ENCODE measurements at places on chromosomes 1 and 21. TPM values are rescaled to one million over a fixed set of nuclear protein-coding genes. Genes with fewer than 3 reads are reported as not detected.

ESRRG gene
- total RNA-seq: not detected

SRGAP2 gene
- 130 TPM for total RNA-seq

TMCO4 gene
- total RNA-seq: 22.7 TPM

ACTL8 gene
- 0.55 TPM for total RNA-seq

CHI3L1 gene
- not detected for total RNA-seq

FAM72C gene
- total RNA-seq: 1.7 TPM

GUCA2A gene
- total RNA-seq: not detected

HSPB7 gene
- total RNA-seq: not detected

SETDB1 gene
- 45.6 TPM for total RNA-seq

NTNG1 gene
- not detected for total RNA-seq

RASSF5 gene
- total RNA-seq: 17.6 TPM

DNA sequence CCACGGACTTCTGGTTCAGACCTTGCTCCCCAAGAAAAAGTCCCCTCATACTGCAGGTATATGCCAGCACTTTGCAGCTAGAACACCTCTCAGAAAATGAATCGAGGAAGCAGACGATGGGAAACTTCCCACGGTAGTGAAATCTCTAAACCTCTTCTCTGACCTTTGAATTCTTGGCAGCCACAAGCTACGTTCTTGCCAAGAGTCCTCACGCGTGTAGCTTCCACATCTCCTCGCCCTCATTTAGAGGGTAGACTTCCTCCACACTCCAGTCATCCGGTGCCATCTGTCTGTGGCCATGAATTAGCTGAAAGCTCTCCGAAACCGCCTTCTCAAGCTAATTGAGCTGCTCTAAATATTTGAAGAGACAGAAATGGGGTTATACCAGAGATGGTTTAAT, 127.8 kb downstream of the RGS7 start:
- DNase-seq: no peak

GRCh38 chr1:19643121-19643520, 990 bp upstream of the NBL1 start:
- peak; percentile 44 for DNase-seq

GRCh38 chr1:33864460-33865389, 846 bp downstream of the HMGB4 start:
- DNase-seq: no peak

DNA sequence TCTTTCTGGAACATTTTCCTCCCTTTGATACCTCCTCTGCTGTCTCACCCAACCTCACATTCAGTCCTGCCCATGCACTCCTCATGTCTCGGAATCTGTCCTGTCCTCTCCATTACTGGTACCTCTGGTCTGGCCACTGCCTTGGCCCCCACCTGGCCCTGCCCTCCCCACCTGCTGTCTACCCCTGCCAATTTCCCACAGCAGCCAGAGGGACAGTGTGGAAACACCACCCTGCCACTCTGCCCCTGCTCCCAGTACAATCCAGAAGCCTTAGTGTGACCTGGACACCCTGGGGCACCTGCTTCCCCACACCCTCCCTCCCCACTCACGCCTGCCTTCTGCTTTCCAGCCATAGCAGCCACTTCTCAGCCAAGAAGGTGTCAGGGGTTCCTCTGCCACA, 534.4 kb downstream of the MATN1 start:
- no peak for DNase-seq

DNA sequence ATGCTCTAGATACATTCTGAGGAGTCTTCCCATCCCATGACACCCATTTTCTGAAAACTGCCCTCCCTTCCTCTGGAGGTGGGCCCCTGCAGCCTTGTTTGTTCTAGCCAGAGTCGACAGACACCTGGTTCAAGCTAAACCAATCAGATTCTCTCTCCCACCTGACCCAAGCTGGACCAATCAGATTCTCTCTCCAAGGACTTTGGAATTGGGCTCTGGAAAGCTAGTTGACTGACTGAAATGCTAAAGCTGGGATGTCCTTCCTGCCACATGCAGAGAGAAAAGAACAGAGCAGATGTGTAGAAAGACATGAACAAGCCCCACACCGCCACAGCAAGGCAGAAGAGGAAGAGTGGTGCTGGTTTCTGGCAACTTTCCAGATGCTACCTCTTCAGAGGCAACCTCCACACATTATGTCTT, 24.6 kb downstream of the ASAP3 start:
- no peak for DNase-seq

GRCh38 chr21:44681861-44682579, at the start of gene KRTAP12-1:
TSS of gene KRTAP12-1 (minus strand) at chr21:44682163. CDS start at chr21:44682123, 40 bp downstream.
- no peak for DNase-seq

DNA sequence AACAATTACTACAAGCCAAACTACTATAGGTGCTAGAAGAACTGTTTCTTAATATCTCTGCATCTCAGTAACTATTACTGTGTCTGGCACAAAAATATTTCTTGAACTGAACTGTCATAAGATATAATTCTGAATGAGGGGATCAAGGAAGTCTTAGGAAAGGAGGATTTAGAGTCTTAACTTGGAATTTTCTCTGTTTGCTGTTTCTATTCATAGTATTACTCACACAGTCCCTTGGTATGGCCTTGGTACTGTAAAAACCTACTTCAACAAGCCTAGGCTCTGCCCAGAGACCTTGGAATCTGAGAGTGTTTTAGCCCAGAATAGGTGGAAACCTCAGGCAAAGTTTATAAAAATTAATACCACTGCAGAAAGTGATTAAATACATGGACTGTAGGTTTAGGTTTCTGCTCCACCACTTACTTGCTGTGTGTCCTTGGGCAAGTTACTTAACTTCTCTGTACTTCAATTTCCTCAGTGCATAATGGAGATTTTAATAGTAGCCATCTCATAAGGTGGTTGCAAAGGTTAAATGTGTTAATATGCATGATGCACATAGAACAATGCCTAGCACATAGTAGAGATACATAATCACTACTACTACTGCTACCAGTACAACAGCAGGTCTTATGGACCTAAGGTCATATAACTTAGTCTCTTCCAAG, 87.4 kb upstream of the NFIA start:
- no peak for DNase-seq

DNA sequence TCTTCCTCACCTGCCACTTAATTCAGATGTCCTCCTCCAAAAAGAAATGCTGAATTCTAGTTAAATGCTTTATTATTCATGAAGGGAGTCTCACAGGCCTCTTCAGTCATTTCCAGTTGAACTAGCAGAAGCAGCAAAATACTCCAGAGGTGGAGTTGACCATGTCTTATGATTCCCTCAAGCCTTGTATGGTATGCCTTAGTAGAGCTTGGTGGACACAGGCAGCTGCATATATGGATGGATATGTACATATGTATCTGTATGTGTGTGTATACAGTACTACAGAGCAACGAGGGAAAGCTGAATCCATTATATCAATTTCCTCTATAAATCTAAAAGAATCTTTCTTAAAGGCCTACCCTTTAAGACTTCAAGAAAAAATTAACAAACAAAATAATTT, 83.6 kb upstream of the HP1BP3 start:
- DNase-seq: no peak

- no peak for DNase-seq
Measured at GRCh38 chr1:66723985-66724384, 28.3 kb upstream of the DYNLT5 start.

DNA sequence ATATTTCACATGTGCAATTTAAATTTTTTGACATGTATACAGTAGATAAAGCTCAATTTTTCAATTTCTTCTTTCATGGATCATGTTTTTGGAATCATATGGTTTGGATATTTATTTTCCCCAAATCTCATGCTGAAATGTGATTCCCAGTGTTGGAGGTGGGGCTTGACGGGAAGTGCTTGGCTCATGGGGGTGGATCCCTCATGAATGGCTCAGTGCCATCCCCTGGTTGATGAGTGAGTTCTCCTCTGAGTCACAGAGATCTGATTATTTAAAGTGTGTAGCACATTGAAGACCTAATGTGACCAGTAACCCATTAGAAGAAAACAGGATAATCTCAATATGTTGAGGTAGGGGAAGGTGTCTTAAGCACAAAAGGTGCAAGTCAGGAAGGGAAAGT, 9.1 kb upstream of the IFI16 start:
- no peak for DNase-seq

DNA sequence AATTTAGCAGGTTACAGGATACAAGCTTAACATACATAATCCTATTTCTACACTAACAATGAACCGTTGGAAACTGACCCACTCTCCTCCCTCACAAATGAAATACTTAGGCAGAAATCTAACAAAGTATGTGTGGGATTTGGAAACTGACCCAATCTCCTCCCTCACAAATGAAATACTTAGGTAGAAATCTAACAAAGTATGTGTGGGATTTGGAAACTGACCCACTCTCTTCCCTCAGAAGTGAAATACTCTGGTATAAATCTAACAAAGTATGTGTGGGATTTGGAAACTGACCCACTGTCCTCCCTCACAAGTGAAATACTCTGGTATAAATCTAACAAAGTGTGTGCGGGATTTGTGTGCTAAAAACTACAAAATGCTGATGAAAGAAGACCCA, 60.3 kb downstream of the TRAF5 start:
- DNase-seq: no peak

GRCh38 chr1:201450721-201451291, 18.2 kb downstream of the PHLDA3 start:
- no peak for DNase-seq

DNA sequence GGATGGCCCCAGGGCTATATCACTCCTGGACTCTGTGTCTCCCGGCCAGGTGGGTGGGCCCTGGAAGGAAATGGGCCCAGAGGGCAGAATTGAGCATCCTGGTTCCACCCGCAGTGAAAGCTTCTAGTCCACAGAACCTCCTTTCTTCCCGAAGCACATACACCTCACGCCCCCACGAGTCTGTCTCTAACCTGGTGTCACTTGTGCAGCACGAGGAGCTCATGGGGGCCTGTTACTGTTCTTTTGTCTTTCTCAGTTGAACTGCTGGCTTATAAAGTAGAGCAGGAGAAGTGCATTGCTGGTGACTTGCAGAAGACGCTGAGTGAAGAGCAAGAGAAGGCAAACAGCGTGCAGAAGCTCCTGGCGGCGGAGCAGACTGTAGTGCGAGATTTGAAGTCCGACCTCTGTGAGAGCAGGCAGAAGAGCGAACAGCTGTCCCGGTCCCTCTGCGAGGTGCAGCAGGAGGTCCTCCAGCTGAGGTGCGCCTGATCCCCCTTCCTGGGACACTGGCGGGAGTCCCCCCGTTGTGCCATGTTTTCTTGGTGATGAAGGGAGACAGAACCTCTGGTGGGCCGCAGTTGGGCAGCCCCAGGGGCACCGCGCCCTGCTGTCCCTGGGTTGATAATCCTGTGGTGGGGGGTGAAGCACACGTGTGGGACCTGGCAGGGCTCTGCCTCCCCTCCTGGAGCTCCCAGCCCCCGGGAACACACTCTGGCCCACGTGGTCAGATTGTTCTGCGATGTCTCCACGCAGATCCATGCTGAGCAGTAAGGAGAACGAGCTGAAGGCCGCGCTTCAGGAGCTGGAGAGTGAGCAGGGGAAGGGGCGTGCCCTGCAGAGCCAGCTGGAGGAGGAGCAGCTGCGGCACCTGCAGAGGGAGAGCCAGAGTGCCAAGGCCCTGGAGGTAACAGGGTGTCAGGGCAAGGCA, 28.7 kb upstream of the DIP2A start:
- DNase-seq: no peak

DNA sequence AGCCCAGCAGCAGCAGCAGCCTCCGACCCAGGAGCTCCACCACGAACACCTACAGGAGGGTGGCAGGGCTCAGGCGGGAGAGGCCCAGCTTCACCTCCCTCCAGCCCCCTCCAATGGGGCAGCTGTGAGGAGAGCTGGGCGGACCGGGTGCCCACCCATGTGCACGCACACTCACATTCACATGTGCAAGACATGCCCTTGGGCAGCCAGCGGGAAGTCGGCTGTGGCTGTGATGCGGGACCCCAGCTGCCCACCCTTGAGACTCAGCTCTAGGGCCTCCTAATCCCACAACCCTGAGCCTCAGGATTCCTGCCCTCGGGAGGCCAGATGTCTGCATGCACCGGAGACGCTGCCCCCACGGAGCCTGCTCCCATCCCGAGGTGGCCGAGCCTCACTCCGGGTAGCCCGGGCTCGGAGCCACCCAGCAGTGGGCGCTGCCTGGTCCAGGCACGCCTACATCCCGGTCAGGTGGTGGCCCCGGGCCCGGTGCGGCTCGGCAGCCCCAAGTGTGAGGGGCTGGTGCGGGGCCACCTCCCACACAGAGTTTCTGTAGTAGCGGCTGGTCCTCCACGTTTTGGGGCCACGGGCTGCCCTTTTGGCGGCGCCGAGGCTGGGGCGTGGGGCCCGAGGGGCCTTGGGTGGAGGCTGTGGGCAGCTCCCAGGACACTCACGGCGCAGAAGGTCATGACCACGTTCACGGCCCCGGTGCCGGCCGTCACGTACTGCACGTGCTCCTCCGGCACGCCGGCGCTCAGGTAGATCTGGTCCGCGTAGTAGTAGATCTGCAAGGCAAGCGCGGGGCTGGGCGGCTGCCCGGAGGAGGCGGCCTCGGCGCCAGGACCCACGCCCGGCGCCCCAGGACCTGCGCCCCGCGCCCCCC, 12.9 kb upstream of the SLC2A7 start:
- peak; percentile 9 for DNase-seq

GRCh38 chr1:56448529-56449300, 130.6 kb downstream of the PLPP3 start:
- DNase-seq: no peak

- no peak for DNase-seq
Measured at GRCh38 chr1:31748365-31748764, 15.8 kb downstream of the ADGRB2 start.

GRCh38 chr1:183346276-183346732, 71.9 kb downstream of the NMNAT2 start:
- no peak for DNase-seq

DNA sequence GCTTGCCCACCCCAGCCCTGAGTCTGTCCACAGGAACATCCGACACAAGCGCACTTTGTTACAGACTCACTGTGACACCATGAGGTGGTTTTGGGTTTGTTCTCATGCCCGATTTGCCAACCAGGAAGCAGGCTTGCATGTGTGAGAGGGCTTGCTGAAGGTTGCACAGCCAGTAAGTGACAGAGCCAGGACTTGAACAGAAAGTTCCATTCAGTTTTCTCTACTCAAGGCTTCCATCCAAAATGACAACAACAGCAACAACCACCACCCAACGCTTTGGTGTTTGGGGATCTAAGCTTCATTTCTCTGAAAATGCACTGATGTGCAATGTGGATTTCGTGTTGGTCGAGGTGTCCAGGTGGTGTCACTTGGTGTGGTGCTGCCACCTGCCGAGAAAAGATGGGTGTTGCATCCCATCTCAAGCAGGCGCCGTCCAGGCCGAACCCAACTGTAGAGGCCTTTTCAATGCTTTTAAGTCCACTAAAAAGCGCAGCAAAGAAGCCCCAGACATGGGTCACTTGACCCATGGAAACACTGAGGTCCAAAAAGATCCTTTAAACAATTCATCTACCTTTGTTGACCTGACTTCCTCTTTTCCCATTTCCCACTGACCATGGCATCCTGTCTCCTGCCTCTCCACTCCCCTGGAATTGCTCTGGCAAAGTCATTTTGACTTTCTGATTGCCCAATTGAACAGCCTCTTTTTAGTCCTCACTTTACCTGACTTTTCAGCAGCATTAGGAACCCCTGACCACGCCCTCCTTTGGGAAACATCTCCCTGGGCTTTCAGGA, 12.2 kb downstream of the CITED4 start:
- no peak for DNase-seq

GRCh38 chr1:116508085-116508983, 62.5 kb downstream of the CD58 start:
- peak; percentile 100 for DNase-seq
